ENCODE measurements at places on chromosomes 3 and 15.

DNA sequence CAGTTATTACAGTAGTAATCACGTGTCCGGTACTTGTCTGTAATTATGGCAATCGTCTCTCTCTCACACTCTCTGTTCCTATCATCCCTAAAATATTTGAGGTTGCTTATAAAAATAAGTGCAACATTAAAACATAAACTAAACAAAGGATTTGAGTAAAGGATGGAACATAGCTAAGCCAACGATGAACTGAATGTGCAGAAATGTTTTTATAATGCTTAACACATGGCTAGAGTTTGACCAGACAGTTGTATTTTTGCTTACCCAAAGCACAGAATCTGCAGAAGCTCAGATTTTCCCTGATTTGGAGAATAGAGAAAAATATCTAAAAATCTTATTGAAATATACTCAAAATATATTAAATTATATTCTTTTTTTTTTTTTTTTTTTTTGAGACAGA, 1030.9 kb downstream of the NAALADL2 start:
- no peak for DNase-seq

DNA sequence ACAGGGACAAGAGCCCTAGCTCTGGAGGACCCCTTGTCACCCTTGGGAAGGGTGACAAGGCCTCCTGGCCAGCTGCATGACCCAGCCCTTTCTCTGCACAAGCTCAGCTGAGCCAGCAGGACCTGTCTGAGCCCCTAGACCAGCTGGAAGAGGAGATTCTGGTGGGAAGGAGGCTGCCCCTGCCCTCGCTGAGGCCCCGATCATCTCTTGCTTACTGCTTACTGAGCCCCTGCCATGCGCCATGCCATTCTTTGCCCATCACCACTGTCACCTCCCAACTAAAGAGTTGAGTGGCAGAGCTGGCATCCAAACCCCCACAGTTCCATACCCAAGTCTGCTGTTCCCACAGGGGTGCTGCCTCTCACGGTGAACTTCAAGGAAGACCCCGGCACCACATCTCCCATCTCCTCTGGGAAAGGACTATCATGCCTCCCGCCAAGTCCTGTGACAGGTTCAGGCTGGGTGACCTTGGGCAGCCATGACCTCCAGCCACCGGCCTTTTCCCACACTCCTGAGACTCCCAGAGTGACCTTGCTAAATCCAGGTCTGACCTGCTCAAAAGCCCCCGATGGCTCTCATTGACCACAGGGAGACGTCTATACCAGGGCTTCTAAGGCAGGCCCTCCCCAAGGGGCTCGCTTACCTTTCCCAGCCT, 34.0 kb downstream of the ACSBG1 start:
- no peak for DNase-seq

DNA sequence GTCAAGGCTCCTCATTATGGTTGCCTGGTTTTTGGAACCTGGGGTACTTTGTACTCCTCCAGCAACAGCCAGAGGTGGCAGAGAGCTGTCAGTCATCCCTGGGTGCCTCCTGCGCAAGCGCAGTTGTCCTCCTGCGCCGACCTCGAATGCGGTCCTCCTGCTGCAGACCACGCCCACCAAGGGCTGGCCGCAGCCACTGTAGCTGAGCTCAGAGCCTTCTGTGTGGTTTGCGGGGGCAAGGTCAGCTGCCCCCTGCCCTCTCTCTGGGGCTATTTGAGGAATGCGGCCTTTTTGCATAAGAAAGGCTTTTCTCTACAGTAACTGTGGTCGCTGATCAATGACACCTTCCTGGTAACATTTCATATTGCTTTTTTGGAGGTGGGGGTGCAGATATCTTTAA, 131.3 kb upstream of the SNRPN start:
- DNase-seq, result no peak

DNA sequence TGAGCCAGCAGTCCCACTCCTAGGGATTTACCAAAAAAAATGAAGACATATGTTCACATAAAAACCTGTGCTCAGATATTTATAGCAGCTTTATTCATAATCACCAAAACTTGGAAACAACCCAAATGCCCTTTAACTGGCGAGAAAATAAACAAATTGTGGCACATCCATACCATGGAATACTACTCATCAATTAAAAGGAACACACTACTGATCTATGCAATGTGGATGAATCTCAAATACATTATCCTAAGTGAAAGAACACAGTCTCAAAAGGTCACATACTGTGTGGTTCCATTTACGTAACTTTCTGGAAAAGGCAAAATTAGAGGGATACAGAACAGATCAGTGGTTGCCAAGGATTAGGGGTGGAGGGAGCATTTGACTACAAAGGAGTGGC, 394.5 kb downstream of the SHQ1 start:
- DNase-seq, result no peak

DNA sequence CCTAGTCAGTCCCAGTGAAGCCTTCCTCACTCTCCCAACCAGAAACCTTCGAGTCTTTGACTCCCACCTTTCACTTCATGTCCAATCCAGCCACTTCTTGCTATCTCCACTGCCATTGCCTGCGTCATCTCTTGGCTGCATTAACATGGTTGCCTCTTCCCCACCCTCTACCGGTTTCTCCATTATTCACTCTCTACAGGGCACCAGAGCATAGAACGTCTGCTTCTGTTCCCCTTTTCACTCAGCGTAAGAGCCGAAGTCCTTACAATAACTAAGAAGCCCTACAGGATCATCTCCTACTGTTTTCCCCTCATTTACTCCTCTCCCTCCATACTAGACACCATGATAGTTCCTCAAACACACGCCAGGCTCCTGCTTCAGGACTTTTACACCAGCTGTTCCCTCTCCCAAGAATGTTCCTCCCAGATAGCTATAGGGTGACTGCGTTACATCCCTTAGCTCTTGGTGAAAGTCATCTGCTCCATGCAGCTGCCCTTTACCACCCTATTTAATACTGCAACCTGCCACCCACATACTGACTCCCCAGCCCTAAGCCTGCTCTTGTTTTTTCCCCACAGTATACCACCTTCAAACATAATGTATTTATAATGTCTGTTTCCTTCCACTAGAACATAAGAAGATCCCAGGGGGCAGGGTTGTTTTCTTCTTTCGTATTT, 30.9 kb downstream of the RCN2 start:
- DNase-seq, result no peak

GRCh38 chr3:122923611-122924010, 104.0 kb downstream of the SEMA5B start:
- no peak for DNase-seq

DNA sequence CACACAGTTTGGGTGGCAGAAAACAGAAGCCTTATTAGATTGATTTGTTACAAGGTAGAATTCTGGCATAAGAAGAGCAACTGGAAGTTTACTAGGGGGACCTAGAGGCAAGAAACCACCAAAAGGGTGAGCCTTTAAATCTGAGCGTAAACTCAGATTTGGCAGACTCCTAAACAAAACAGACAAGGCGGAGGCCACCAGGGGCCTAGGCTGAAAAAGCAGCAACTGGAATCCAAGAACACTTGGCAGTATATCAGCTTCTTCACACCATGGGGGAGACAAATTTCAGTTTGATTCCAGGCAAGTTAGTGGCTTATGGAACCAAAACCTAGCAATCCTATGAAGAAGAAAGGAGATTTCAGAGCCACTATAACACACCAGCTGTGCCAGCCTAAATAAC, 220.0 kb downstream of the C3orf38 start:
- DNase-seq, result no peak

- DNase-seq, result no peak
Measured at GRCh38 chr15:92595506-92596381, 59.8 kb downstream of the FAM174B start.

GRCh38 chr3:108823227-108823626, 641 bp downstream of the TRAT1 start:
- no peak for DNase-seq
